Activated T-helper 17 cell treated with anti-CD3 and anti-CD28 coated beads, Interleukin-2, amount 50 U/mL, for 72 hours (primary cell): ENCODE measurements at places on chromosomes 1 and 21. TPM values are rescaled to one million over a fixed set of nuclear protein-coding genes. Genes with fewer than 3 reads are reported as not detected.

CFAP141 gene
- not detected for total RNA-seq

DNA sequence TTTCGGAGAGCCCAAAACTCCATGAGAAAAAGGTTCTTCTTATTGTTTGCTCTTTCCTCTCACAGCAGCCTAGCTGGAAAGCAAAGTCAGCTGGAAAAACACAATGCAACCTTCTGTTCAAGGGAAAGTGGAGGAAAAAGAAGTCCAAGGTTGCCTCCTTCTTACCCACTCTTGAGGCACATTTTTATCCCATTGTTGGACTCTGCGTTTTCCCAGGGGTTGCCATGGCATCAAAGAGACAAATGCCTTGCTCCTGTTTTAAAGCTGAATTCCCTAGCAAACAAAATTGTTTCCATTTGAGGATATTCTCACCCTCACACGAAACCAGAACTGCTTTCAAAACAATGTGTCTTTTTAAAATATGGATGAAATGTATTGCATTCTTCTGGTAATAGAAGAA, 45.1 kb upstream of the PALMD start:
- ATAC-seq: no peak

GRCh38 chr1:178870944-178871343, at the start of gene ANGPTL1:
Gene ANGPTL1 (minus strand): TSS chr1:178871077. CDS start chr1:178865776, 5,301 bp downstream.
- ATAC-seq: no peak

ITLN2 gene
- not detected for total RNA-seq

HENMT1 gene
- total RNA-seq: 21.6 TPM

SLAMF7 gene
- total RNA-seq: 15.0 TPM

FOXE3 gene
- total RNA-seq: not detected

EDEM3 gene
- 11.7 TPM for total RNA-seq

DNA sequence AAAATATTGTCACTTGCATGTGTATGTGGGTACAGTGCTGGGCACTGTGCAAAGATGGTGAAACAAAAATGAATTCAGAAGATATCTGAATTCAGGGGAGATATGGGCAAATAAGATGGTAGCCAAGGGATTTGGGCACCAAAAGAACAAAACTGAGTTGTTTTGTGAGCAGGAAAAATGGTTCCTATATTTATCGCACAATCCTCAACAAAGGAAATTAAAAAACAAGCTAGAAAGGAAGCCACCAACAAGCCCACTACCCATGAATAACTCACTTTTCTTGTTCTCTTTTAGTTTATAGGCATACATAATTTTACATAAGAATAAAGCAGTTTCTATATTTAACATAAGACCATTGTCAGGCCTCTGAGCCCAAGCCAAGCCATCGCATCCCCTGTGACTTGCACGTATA, 40.7 kb upstream of the VASH2 start:
- ATAC-seq: no peak

DNA sequence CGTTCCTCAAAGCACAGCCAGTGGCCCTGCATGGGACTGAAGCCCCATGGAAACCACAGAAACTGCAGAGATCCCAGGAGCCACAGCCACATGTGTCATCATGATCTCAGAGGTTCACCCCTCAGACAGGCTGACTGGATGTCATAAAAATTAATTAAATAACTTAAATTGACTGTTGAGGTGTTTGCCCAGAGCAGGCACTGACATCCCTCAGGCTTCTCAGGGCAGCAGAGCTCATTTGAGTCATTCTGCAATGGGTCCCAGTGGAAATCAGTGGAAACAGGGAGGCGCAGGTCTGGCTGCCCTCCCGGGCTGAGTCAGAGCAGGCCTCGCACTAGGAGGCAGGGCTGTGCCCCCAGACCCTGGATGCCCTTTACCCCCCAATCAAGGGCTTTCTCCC, 135.1 kb downstream of the CDC7 start:
- ATAC-seq: peak; percentile 18

KCNE2 gene
- not detected for total RNA-seq

DNA sequence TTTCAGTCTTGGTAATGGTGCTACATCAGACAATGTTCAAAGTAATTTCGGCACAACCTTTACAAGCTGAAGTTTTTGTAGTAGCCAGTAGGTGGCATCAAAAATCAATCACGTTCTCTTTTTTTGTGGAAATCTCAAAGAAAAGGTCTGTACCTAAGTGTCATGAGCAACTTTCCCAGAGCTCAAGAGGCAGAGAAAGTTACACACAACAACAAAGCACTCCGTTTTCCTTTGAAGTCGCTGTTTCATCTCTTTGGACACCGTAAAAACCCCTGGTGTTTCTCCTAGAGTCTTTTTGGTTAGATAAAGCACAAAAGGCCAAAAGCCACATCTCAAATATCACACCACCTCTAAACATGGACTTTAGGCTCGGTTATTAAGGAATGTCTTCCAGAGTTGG, 131.6 kb downstream of the LHX8 start:
- no peak for ATAC-seq

GRCh38 chr1:98360864-98361263, 300.7 kb upstream of the SNX7 start:
- no peak for ATAC-seq

- peak; percentile 99 for ATAC-seq
Measured at GRCh38 chr1:27418326-27419185, 26.1 kb downstream of the GPR3 start.

GRCh38 chr1:111542187-111542586, 38.8 kb upstream of the ADORA3 start:
- ATAC-seq: no peak

AMY2A gene
- not detected for total RNA-seq

LCE1E gene
- not detected for total RNA-seq
